Stimulated activated CD4-positive, alpha-beta T cell treated with anti-CD3 and anti-CD28 coated beads, Interleukin-4, amount 100 ng/mL, for 48 hours (primary cell): ENCODE measurements at places on chromosomes 6 and 20.

DNA sequence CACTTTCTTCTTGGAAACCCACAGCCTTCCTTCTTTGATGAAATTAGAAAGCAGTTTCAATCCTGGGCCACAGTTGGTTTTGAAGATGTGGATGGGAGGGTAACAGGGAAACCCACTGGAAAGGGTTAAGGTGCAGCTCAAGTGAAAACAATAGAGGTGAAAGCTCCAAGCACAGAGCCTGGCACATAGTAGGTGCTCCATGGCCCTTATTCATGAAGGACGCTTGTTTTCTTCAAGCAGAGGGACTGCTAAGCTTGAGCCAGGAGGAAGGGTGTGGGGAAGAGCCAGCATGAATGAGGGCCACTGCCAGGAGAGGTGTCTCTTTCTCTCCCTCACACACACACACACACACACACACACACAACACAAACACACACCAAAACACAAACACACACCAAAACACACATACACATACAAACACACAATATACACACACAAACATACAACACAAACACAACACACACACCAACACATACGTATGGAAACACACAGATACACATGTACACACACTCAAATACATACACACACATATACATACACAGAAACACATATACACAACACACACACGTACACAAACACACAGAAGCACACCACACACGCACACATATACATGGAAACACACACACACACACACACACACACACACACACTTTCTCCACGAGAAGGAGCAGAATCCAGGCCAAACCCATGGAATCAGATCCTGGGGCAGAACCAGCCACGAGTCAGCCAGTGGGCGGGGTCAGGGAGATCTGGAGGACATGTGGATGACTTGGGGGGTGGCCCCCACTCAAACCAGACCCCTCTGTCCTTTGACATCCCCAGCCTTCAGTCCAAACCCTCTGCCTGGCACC is 23.7 kb upstream of the RBPJL start:
- DNase-seq, result no peak

DNA sequence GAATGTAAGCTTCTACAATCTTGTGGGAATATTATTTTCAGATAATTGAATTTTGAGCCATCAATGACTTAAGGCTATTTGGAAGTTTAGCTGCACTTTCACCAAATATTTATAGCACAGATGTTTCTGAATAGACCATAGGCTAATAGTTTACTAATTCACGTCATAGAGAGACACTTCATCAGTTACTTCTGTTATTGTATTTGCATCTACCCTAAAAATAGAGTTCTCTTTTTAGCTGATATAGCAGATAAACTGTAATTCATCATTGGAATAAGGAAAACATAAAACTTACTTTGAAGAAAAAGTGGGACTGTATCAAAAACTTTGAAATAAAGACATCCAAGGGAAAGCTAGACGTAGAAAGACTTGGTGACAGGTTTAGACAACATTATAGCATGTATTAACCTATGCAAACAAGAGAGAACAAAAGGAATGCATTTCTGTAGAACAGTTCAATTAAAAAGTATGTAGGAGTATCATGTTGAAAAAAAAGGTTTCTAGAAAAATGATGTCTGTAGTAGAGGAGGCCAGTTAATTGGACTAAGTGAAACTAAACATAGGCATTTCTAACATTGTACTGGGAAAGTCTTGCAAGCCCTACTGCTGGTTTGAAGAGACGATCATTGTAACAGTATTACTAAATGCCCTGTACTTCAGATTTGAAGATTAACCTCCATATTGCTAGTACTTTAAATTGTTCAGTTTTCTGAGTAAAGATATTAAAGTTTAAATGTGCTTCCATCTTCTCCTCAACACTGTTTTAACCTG is 123.3 kb downstream of the ZFAND3 start:
- DNase-seq, result no peak

GRCh38 chr6:136016228-136017225 is 165.0 kb downstream of the PDE7B start:
- DNase-seq, result no peak

- no peak for DNase-seq
Observed at GRCh38 chr6:53992522-53992921, 118.7 kb upstream of the MLIP start.

- no peak for DNase-seq
Observed at GRCh38 chr6:12030993-12031550, 19.0 kb downstream of the HIVEP1 start.

- no peak for DNase-seq
Observed at GRCh38 chr6:15077961-15078360, 167.9 kb upstream of the JARID2 start.

DNA sequence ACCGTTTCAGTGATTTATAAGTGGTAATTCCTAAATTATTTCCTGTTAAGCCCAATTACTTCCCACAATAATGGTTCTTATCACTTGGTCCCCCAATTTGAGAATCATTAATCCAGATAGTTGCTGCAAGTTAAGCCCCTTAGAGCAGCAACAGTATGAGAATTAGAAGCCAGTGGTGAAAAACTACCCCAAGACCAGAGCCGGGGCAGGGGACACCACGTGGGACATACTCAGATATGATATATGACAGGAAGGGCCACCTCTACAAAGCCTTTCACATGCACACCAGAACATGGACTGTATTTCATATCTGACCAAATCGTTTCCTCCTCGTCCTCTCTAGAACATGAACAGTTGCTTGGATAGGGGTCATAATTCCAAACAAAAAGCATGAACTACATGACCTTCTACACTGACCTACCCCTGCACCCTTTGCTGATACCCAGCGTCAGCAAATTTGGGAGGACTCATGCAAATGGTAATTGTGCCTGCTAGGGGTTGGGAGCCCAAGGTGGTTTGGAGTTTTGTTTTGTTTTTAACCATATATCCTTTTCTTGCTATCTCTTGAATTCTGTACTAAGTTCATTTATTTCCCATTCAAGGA is 3.9 kb downstream of the JAG1 start:
- no peak for DNase-seq

- no peak for DNase-seq
Observed at GRCh38 chr20:9156529-9157280, 87.8 kb downstream of the PLCB4 start.

GRCh38 chr6:158698931-158699330 is 49.1 kb downstream of the SYTL3 start:
- DNase-seq, result peak; percentile 21

GRCh38 chr6:166824146-166824879 is 132.0 kb downstream of the RNASET2 start:
- DNase-seq, result no peak

GRCh38 chr6:152151920-152152319 is 344.4 kb downstream of the ESR1 start:
- no peak for DNase-seq

DNA sequence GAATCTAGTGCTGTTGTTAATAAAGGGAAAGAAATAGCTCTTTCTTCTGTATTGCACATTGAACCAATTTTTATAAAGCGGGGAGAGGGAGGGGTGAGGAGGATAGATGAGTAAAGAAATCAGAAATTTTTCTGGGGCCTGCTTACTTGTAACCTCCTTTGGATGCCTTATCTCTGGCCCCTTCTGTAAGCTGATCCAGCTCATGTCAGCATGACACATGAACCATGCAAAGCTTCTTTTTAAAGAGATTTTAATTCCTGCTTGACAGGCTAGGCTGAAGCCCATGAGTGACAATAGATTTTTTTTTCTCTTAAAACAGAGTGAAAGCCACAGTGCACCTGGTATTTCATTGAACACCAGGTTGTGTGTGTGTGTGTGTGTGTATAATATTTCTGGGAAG is 325.3 kb downstream of the PRL start:
- no peak for DNase-seq

GRCh38 chr20:1846341-1846740 is 48.9 kb upstream of the SIRPA start:
- DNase-seq, result no peak

DNA sequence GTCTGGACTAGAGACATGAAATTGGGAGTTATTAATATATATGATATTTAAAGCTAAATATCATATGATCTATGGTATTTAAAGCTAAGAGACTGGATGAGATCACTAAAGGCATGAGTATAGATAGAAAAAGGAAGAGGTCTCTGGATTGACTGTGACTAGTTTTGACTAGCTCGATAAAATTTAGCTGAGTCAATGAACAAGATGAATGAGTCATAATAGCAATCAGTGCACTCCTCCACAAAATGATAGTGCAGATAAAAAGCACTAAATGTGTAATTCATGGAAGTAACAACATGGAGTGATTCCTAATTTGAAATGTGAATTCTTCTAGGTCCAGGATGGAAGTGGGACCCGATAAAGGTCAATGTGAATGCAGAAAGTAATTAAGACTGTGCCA is 127.4 kb downstream of the PFDN4 start:
- DNase-seq, result no peak

DNA sequence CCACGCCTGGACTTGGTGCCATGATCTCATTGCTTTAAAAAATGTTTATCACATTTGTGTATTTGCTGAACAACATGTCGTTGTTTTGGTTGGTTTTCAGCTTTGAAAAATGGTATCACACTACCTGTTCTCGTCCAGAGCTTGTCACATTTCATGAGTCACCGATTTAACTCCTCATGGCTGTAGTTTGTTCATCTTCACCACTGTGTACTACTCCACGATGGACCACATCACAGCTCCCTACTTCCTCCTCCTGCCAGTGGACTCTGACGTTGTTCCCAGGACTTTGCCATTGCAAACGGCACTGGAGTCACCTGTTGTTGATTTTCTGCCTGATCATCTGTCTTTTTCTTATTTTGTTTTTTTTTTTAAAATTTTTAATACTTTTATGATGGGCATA is 157.7 kb downstream of the ERMARD start:
- no peak for DNase-seq

DNA sequence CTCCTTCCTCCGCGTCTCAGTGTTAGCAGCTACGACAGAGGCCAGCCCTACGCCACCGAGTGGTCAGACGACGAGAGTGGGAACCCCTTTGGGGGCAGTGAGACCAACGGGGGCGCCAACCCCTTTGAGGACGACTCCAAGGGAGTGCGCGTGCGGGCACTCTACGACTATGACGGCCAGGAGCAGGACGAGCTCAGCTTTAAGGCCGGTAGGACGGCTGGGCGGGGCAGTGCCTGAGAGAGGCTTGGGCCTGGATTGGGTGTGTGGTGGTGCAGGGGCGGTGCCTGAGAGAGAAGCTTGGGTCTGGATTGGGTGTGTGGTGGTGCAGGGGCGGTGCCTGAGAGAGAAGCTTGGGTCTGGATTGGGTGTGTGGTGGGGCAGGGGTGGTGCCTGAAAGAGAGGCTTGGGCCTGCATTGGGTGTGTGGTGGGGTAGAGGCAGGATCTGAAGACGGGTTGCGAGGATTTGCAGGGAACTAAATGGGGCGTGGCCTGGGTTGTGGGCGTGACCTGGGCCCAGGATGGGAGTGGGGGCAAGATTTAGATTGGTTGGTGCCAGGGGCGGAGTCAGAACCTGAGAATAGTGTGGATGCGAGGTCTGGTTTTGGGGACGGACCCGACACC is 24.4 kb downstream of the SPDEF start:
- peak; percentile 4 for DNase-seq

DNA sequence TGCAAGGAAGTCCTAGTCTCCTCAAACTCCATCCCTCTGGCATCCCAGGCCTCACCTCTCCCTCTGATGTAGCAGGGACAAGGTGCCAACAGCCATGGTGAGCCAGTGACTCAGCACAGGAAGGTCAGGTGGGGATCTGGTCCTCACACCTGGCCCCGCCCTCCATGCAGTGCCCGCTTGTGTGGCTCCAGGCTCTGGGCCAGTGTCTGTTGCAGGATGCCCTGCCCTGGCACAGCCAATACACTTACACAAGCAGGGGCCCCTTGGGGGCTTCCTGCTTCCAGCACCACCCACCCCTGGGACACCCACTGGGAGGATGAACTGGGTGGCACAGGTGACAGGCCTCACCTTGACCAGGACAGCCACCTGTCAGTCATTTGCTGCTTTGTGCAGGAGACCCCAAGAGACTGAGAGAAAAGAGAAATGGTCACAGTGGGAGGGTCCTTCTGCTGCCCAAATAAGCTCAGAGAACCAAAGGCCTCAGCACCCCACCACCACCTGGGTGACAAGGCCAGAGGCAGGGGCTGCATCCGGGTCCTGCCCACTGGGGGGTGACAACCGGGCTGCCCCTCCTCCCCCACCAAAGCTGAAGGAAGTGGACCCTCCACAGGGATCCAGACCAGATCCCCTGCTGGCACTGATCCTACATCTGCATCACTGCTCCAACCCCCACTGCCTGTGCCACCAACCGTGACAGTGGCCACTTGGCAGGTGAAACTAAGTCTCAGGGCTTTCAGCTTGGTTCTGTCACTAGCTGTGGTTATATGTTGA is 658.8 kb upstream of the DEFB115 start:
- no peak for DNase-seq
